HFFc6 (cell line): ENCODE measurements at places on chromosomes 4 and X. TPM values are rescaled to one million over a fixed set of nuclear protein-coding genes. Genes with fewer than 3 reads are reported as not detected.
A peak's percentile ranks its signal among the peaks of the same experiment; 100 is the strongest.

The GPR173 gene
- 2.8 to 3.3 TPM (median 3.1 TPM) in 3 replicates for total RNA-seq

DNA sequence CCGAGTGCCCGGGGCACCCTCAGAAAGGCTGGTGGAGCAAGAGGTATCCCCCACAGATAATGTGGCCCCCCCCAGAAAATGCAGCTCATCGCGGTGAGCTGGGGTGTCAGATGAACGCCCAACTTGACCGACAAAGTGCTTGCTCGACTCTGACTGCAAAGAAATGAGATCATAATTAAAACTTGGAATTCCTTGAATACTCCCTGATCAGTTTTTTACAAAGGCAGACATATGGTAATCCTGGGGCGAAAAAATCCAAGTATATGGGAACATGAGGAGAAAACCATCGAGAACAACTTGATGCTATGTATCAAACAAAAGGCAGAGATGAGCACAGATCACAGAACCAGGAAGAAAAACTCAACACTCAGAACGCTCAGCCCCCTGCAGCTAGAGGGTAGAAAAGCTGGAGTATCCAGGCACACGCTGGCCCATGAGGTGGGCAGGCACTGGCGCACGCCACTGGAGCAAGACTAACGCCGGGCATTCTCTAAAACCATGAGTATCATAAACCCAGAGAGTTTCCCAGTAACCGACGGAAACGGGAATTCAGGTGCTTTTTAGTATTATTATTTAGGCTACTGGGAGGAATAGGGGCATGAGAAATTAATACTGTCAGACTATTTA, 127.3 kb downstream of the AFAP1 start:
- H3K27me3 ChIP-seq, result peaks cover 23% of the 10 kb centered on the region
- H3K4me1 ChIP-seq, result peaks cover 96% of the 10 kb centered on the region
- no peak for DNase-seq
- H3K27ac ChIP-seq, result peak overlapping the region; percentile 38; the same call in 1 of the 2 replicates
- H3K36me3 ChIP-seq, result peaks cover 93% of the 10 kb centered on the region
- peak overlapping the region; percentile 22; the same call in 1 of the 2 replicates for H3K4me3 ChIP-seq

- peaks cover 66% of the 10 kb centered on the region for H3K4me1 ChIP-seq
- H3K36me3 ChIP-seq, result peaks cover 10% of the 10 kb centered on the region; the same call in 1 of the 2 replicates
- H3K27ac ChIP-seq, result 0 out of 2 replicates have a peak overlapping the region, but pooled peaks have one; percentile 3
- H3K27me3 ChIP-seq, result no peaks in the 10 kb centered on the region
Measured at GRCh38 chr4:76200771-76201231, 12.8 kb downstream of the SCARB2 start.

DNA sequence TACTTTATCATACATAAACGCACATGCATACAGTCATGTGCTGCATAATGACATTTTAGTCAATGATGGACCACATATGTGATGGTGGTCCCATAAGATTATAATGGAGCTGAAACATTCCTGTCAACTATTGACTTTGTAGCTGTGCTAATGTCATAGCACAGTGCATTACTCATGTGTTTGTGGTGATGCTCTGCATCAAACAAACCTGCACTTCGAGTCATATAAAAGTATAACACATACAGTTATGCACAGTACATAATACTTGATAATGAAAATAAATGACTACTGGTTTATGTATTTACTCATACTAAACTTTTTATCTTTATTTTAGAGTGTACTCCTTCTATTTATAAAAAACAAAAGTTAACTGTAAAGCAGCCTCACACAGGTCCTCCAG, 60.5 kb upstream of the MCUB start:
- no peak for DNase-seq
- H3K4me1 ChIP-seq, result no peaks in the 10 kb centered on the region
- no peak overlapping the region for H3K4me3 ChIP-seq
- H3K27ac ChIP-seq, result no peak overlapping the region
- H3K27me3 ChIP-seq, result no peaks in the 10 kb centered on the region

The CXCL3 gene
- total RNA-seq, result 0.47 and 1.4 TPM in 2 replicates

GRCh38 chr4:78149751-78150542, 92.8 kb downstream of the FRAS1 start:
- no peaks in the 10 kb centered on the region; the same call in 1 of the 2 replicates for H3K4me1 ChIP-seq
- H3K36me3 ChIP-seq, result no peaks in the 10 kb centered on the region
- no peak overlapping the region for H3K27ac ChIP-seq
- DNase-seq, result no peak
- no peak overlapping the region for H3K4me3 ChIP-seq

DNA sequence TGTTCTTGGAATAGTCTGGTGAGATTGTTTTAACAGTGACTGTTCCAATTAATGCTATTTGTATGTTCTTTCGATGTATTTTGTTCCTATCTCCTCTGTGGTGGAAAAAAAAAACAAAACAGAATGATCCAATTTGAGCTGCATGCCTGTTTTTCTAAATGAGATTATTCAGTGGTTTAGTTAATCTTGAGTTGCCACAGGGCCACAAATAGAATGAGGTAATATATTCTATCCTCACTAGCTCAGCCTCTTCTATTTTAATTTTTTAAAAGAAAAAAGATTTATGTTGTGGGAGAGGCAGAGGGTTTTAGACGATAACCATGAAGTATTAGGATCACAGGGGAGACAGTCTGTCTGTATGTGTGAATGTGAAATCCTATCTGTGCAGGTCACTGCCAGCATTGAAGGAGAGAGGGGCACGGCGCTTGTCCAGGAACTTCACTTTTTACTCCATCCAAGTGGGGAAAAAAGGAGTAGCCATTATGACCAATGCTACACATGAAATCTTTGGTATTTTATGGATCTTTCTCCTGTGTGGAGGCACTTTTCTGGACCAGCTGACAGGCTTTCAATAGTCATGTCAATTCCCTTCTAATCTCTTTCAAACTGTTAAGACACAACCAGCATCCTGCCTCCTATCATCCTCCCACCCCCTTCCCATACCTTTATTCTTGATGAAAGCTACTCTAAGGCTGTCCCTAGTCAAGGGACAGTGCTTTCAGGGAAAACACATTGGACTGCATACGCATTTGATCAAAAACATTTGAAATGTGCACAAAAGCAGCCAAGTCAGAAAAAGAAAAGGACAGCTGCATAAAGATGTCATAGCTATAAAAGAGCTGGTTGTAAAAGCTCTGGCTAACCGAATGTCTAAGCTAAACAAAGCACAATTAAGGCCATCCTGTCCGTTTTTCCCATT, 1063.8 kb upstream of the INTU start:
- no peaks in the 10 kb centered on the region for H3K4me1 ChIP-seq
- no peaks in the 10 kb centered on the region; the same call in 1 of the 2 replicates for H3K27me3 ChIP-seq
- no peak overlapping the region for H3K4me3 ChIP-seq
- H3K27ac ChIP-seq, result no peak overlapping the region
- no peaks in the 10 kb centered on the region for H3K36me3 ChIP-seq

- H3K4me3 ChIP-seq, result peak overlapping the region; percentile 99
- 0 out of 2 replicates have a peak, but pooled peaks cover 6% of the 10 kb centered on the region for H3K36me3 ChIP-seq
- H3K27ac ChIP-seq, result peak overlapping the region; percentile 96
- peaks cover 24% of the 10 kb centered on the region for H3K4me1 ChIP-seq
- no peaks in the 10 kb centered on the region for H3K27me3 ChIP-seq
Measured at GRCh38 chrX:155216940-155217440, 730 bp downstream of the VBP1 start.

DNA sequence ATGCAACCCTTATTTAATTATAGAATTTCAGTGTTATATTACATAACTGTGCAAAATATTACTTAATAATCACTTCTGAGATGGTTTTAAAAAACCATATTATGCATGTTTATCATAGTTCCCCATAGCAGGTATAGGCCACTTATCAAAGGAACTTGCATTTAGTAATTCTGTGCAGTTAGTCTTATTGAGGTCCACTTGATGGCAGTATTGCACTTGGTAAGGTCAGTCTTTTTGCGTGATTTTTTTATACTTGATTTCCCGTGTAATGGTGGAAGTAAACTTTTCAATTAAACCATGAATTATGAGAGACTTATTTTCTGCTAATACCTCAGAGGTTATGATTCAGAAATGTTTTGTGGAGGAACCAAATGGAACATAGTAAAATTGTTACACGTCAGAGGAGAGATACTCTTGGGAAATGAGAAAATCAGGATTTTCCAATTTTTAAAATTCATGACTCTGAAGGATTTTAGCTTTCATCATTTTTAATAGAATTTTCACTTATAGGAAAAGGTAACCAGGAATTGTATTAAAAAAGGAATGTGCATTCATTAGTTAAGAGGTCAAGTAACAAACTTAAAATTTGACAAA, 230.0 kb downstream of the CCSER1 start:
- H3K4me1 ChIP-seq, result no peaks in the 10 kb centered on the region
- H3K36me3 ChIP-seq, result no peaks in the 10 kb centered on the region
- no peak overlapping the region for H3K4me3 ChIP-seq
- H3K27ac ChIP-seq, result no peak overlapping the region
- no peaks in the 10 kb centered on the region for H3K27me3 ChIP-seq

- no peak for DNase-seq
- H3K4me3 ChIP-seq, result no peak overlapping the region
- no peak overlapping the region for H3K27ac ChIP-seq
Measured at GRCh38 chr4:106471151-106471550, 102.6 kb upstream of the GIMD1 start.

The BMX gene
- total RNA-seq, result not detected in 3 replicates

GRCh38 chr4:71262161-71262560, 76.7 kb upstream of the SLC4A4 start:
- no peak overlapping the region for H3K27ac ChIP-seq
- H3K4me3 ChIP-seq, result no peak overlapping the region
- no peaks in the 10 kb centered on the region for H3K27me3 ChIP-seq
- peaks cover 26% of the 10 kb centered on the region for H3K36me3 ChIP-seq
- DNase-seq, result no peak

GRCh38 chrX:57121162-57121755, at the start of gene SPIN2B:
TSS of gene SPIN2B (minus strand) at chrX:57121548.
- no peaks in the 10 kb centered on the region for H3K27me3 ChIP-seq
- H3K4me1 ChIP-seq, result peaks cover 8% of the 10 kb centered on the region
- DNase-seq, result peak; percentile 69
- peaks cover 14% of the 10 kb centered on the region for H3K36me3 ChIP-seq

- peak; percentile 49 for DNase-seq
- no peaks in the 10 kb centered on the region for H3K36me3 ChIP-seq
Measured at GRCh38 chrX:153494541-153495361, at the start of gene BGN. TSS of gene BGN (plus strand) at chrX:153494980. CDS start at chrX:153504632, 9,652 bp downstream.

GRCh38 chr4:128060699-128061565, at the start of gene LARP1B:
TSS of gene LARP1B (plus strand) at chr4:128061312. CDS start at chr4:128074952, 13,640 bp downstream.
- peak within 1 kb of the TSS; percentile 91 for H3K27ac ChIP-seq
- H3K36me3 ChIP-seq, result no peaks in the 10 kb centered on the region
- DNase-seq, result peak; percentile 95
- no peaks in the 10 kb centered on the region for H3K27me3 ChIP-seq
- H3K4me3 ChIP-seq, result peak within 1 kb of the TSS; percentile 92
- H3K4me1 ChIP-seq, result peaks cover 19% of the 10 kb centered on the region

GRCh38 chr4:142556570-142557238, 289.4 kb downstream of the INPP4B start:
- no peak for DNase-seq
- H3K27me3 ChIP-seq, result no peaks in the 10 kb centered on the region
- H3K36me3 ChIP-seq, result no peaks in the 10 kb centered on the region
- H3K27ac ChIP-seq, result no peak overlapping the region
- H3K4me3 ChIP-seq, result no peak overlapping the region

DNA sequence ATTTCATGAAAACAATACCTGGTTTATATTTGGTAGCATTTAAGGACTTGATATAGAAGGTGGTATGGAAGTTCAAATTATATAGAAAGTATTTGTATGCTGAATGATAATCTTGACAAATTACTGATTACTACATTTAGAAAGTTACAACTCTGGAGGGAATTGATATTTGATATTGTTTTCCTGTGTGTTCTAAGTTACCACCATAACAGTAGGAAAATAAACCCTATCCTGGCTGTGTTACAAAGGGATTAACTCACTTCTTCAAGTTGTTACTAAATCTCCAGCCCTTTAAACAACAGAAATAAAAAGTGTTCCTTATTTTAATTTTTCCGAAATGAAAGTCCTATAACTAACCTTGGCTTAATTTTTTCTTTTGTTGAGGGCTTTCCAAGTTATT, 36.6 kb downstream of the FHL1 start:
- H3K27me3 ChIP-seq, result peaks cover 1% of the 10 kb centered on the region; the same call in 1 of the 2 replicates
- H3K4me3 ChIP-seq, result no peak overlapping the region; the same call in 1 of the 2 replicates
- peaks cover 24% of the 10 kb centered on the region for H3K4me1 ChIP-seq
- H3K27ac ChIP-seq, result no peak overlapping the region; the same call in 1 of the 2 replicates

DNA sequence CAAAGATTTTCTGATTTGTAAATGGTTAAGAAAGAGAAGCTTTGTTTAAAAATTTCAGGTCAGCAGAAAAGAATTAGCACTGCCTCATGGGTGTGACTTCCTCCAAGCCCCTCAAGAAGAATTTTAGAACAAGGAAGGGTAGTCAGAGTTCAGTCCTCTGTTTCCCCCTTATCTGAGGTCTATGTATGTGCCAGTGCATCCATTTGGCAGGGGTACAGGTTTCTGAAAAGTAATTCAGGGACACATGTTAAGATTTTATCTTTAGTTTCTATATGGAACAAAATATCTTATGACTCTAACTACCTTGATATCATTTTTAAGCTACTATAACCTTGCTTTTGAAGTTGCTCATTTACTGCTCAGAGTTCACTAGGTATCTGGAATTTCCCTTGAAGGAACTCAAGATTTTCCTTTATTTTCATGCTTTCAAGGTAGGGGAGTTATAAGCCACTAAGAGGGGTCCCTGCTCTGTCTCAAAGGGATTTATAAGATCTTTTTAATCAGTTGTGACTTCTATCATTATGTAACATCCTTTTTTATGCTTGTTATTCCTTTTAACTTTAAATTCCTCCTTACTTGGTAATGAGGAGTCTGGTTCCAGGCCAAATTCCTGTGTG, 24.4 kb upstream of the PLK4 start:
- H3K4me1 ChIP-seq, result peaks cover 30% of the 10 kb centered on the region
- DNase-seq, result no peak
- H3K27ac ChIP-seq, result no peak overlapping the region
- H3K4me3 ChIP-seq, result no peak overlapping the region
- H3K36me3 ChIP-seq, result peaks cover 54% of the 10 kb centered on the region
- H3K27me3 ChIP-seq, result no peaks in the 10 kb centered on the region

DNA sequence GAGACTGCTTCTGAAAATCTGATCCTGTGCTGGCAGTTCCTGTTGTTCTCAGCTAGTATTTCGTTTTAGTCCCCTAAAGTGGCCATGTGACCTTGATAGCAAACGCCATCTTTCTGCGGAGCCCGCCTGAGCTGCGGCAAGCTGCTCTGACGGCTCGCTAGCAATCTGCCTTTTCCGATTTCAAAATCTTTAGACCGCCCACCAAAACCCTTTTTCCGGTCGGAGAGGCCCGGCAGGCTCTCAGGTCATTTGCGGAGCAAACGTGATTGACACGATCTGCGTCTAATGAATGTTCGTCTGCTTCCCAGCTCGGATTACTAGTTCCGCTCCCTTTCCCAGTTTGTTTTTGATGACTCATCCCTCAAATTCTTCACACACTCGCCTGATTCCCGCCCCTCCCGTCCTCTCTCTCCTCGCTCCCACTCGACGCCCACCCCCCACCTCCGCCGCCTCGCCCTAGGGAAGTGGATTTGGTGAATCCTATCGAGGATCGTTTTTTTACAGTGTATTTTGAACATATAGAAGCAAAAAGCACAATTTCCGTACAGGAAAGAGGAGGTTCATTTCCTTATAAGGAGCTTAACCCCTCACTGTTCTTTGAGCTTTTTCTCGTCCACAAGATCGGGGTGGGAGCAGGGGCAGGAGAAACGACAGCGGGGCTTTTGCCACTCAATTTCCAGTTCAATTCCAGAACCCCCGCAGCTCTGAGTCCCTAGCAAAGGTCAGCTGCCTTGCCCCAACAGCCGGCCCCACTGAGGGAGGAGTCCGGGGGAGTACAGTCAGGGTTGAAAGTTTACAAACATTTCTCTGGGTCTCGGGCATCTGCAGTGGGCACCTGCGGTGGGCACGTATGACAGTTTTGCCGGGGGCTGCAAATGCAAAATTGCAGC, 37.5 kb downstream of the NLGN3 start:
- peaks cover 35% of the 10 kb centered on the region for H3K4me1 ChIP-seq
- H3K27me3 ChIP-seq, result peaks cover 5% of the 10 kb centered on the region
- DNase-seq, result peak; percentile 95
- peak overlapping the region; percentile 97 for H3K27ac ChIP-seq
- H3K36me3 ChIP-seq, result no peaks in the 10 kb centered on the region
- peak overlapping the region; percentile 88 for H3K4me3 ChIP-seq
